ENCODE measurements at places on chromosomes 6 and 20.
A peak's percentile ranks its signal among the peaks of the same experiment; 100 is the strongest.

DNA sequence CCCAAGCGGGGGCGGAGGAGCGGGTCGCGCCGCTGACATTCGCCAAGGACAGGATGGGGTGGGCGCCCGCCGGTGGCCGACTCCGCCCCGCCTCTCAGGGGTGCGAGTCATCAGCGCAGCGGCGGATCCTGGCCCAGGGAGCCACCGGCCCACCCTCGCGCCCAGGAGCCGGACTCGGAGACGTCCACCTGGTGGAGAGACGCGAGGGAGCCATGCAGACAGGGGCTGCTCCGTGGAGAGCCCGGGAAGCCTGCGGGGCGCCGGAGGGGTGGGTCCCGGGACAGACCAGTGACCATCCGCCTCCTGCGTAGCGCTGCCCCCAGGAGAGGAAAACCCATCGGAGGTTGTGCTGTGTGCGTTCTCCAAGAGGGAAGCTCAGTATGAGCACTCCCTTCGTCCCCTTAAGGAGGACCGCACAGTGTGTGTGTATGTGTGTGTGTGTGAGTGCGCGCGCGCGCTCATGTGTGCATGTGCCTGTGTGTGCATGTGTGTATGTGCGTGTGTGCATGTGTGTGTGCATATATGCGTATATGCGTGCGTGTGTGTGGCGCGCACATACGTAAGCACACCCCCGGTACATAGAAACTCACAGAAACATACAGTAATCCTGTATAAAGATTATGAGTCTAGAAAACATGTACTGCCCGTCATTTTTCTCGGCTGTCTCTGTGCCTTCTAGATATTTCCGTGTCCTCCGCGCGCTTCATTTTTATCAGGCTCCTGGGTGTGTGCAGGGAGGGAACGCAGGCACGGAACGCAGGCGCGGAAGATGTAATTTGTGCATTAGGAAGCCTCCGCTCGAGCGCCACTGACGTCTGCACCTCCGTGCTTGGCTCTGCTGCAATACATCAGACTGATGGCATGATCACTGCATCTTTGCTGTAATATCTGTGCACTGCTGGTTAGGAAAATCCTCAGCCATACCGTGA is 158.9 kb downstream of the TBXT start:
- H3K27me3 ChIP-seq, result peaks cover 31% of the 10 kb centered on the region
- no peak overlapping the region for H3K27ac ChIP-seq
- H3K36me3 ChIP-seq, result no peaks in the 10 kb centered on the region
- DNase-seq, result no peak

- no peak for DNase-seq
- no peaks in the 10 kb centered on the region for H3K36me3 ChIP-seq
- peaks cover 5% of the 10 kb centered on the region for H3K4me1 ChIP-seq
- no peaks in the 10 kb centered on the region for H3K27me3 ChIP-seq
- H3K4me3 ChIP-seq, result no peak overlapping the region
These were observed 3.9 kb downstream of the DST start for GRCh38 chr6:56638760-56639159.

- no peaks in the 10 kb centered on the region for H3K36me3 ChIP-seq
- DNase-seq, result no peak
- no peak overlapping the region for H3K27ac ChIP-seq
- H3K4me1 ChIP-seq, result no peaks in the 10 kb centered on the region
These were observed 35.0 kb downstream of the LRRC1 start for GRCh38 chr6:53829698-53830221.

DNA sequence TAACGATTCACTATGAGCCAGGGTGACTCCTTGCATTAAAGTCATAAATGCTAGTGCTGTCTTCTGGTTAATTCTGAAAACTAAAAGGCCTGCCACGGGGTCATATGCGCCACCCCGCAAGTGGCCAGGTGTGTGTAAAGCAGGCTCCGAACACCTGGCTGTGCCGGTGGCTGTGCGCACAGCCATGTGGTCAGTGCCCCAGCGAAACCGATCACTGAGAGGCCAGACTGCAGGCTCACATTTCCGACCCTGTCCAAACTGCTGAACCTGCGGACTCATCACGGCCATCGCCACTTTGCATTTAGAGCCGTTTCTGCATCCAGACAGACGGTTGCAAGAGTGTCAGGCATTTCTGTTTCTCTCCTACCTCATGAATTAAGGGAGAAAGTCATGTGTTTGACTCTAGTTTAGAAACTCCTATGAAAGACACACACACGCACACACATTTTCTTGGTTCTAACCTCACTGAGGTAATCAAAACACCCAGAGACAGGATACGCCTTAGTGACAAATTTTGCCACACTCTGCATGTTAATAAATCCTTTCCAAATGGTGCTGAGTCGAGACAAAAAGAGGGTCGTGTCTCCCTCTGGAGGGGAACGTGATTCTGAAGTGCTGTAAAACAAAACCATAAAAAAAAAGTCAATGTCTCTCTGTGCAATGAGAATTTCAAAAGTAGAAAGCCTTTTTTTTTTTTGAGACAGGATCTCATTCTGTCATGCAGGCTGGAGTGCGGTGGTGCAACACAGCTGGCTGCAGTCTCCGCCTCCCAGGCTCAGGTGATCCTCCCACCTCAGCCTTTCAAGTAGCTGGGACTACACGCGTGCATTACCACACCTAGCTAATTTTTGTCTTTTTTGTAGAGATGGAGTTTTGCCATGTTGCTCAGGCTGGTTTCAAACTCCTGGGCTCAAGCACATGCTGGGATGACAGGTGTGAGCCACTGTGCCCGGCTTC is 31.0 kb upstream of the TCFL5 start:
- no peaks in the 10 kb centered on the region for H3K27me3 ChIP-seq
- peaks cover 53% of the 10 kb centered on the region for H3K36me3 ChIP-seq
- H3K4me1 ChIP-seq, result peaks cover 3% of the 10 kb centered on the region
- no peak overlapping the region for H3K27ac ChIP-seq
- H3K4me3 ChIP-seq, result no peak overlapping the region
- DNase-seq, result no peak

DNA sequence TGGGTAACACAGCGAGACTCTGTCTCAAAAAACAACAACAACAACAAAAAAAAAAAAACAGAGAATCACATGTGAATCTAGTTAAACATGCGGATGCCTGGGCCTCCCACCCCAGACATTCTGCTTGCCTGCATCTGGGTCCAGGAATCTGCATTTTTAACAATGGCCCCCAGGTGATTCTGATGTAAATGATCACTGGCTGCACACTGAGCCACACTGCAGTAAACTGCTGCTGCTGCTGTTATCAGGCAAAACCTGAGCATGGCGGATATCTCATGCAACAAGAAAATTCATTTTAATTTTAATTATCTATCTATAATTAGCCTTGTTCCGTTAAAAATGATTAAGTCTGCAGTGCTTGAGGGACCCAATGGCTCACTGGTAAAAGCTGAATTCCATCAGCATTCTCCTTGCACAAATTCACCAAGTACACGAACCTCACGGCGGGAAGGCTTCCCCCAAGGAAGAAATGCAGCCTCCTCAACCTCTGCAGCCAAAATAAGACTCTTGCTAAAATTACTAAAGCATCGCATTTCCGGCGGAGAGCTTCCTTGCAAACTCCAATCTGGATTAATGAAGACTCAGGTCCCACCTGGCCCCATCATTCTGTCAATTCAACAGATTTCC is 81.6 kb upstream of the SNX9 start:
- H3K27me3 ChIP-seq, result no peaks in the 10 kb centered on the region
- no peak for DNase-seq
- no peak overlapping the region for H3K4me3 ChIP-seq
- H3K4me1 ChIP-seq, result no peaks in the 10 kb centered on the region
- no peak overlapping the region for H3K27ac ChIP-seq
- no peaks in the 10 kb centered on the region for H3K36me3 ChIP-seq

- no peaks in the 10 kb centered on the region for H3K36me3 ChIP-seq
- no peaks in the 10 kb centered on the region for H3K27me3 ChIP-seq
- no peak overlapping the region for H3K4me3 ChIP-seq
- no peaks in the 10 kb centered on the region for H3K4me1 ChIP-seq
- no peak for DNase-seq
These were observed 12.4 kb upstream of the LRFN2 start for GRCh38 chr6:40599555-40599954.

DNA sequence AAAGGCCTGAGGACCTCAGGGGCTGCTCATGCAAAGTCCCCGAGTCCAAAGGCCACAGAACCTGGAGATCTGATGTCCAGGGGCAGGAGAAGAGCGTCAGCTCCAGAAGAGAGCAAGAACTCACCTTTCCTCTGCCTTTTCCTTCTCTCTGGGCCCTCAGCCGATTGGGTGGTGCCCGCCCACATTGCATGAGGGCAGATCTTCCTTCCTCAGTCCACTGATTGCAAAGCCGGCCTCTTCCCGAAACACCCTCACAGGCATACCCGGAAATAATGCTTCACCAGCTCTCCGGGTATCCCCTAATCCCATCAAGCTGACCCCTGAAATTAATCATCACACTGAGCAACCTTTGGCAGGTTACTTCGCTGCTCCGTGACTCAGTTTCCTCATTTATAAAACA is 33.4 kb downstream of the SPDEF start:
- H3K4me3 ChIP-seq, result no peak overlapping the region
- no peaks in the 10 kb centered on the region for H3K36me3 ChIP-seq
- H3K27ac ChIP-seq, result no peak overlapping the region
- H3K4me1 ChIP-seq, result no peaks in the 10 kb centered on the region
- H3K27me3 ChIP-seq, result no peaks in the 10 kb centered on the region
- no peak for DNase-seq

GRCh38 chr6:143339223-143339622 is 111.3 kb downstream of the ADAT2 start:
- no peaks in the 10 kb centered on the region for H3K4me1 ChIP-seq
- no peak overlapping the region for H3K27ac ChIP-seq
- no peaks in the 10 kb centered on the region for H3K27me3 ChIP-seq
- no peak overlapping the region for H3K4me3 ChIP-seq
- no peaks in the 10 kb centered on the region for H3K36me3 ChIP-seq

GRCh38 chr6:150253489-150253888 is 110.6 kb downstream of the PPP1R14C start:
- H3K36me3 ChIP-seq, result no peaks in the 10 kb centered on the region
- H3K4me1 ChIP-seq, result no peaks in the 10 kb centered on the region
- H3K27me3 ChIP-seq, result no peaks in the 10 kb centered on the region
- H3K27ac ChIP-seq, result no peak overlapping the region

GRCh38 chr6:145349950-145350510 is 385.3 kb downstream of the EPM2A start:
- no peak overlapping the region for H3K27ac ChIP-seq

GRCh38 chr6:36863670-36864540 is 10.7 kb downstream of the PPIL1 start:
- no peaks in the 10 kb centered on the region for H3K36me3 ChIP-seq
- H3K27ac ChIP-seq, result no peak overlapping the region
- no peak for DNase-seq
- H3K4me1 ChIP-seq, result no peaks in the 10 kb centered on the region
- H3K27me3 ChIP-seq, result no peaks in the 10 kb centered on the region

GRCh38 chr6:21171801-21172200 is 421.8 kb upstream of the SOX4 start:
- no peak overlapping the region for H3K27ac ChIP-seq
- no peak overlapping the region for H3K4me3 ChIP-seq
- no peaks in the 10 kb centered on the region for H3K36me3 ChIP-seq

DNA sequence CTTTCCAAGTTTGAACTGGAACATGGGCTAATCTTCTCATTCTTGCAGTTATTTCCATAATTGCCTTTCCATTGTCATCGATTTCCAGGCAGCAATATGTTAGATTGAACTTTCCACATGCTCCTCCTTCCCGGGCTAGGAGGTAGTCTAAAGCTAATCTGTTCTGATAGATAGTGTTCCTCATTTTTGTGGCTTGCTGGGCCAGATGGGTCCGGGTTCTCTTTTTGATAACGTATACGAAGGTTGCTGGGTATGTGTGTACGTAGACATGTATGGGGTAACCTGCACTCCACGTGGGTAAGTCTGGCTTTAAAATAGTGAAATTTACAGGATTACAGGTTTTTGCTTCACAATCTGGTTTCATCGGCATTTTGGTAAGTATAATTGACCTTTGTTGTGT is 14.0 kb upstream of the GMPR start:
- peaks cover 5% of the 10 kb centered on the region for H3K4me1 ChIP-seq
- no peak for DNase-seq
- no peaks in the 10 kb centered on the region for H3K36me3 ChIP-seq
- H3K27me3 ChIP-seq, result no peaks in the 10 kb centered on the region
- no peak overlapping the region for H3K27ac ChIP-seq

GRCh38 chr6:4133941-4134838 is 1.2 kb downstream of the ECI2 start:
- peak; percentile 25 for DNase-seq
- no peaks in the 10 kb centered on the region for H3K4me1 ChIP-seq
- peak overlapping the region; percentile 86 for H3K27ac ChIP-seq

DNA sequence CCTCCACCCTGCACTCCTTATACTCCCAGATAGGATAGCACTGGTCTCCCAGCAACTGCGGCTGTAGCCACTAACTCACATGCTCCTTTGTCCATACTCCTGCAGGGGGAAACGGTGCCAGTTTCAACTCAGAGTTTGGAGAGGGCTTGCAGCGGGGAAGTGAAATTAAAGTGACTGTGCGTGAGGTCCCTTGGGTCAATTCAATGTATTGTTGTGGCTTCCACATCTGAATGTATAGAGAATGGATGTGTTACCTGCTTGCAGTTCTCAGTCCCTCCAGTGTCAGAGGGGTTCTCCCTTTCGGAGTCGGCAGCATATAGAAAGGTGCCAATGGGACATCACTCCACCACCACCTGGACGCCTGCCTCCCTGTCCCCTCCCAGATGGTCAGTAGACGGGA is 93.6 kb upstream of the CNKSR3 start:
- H3K4me3 ChIP-seq, result no peak overlapping the region
- H3K4me1 ChIP-seq, result no peaks in the 10 kb centered on the region
- no peak overlapping the region for H3K27ac ChIP-seq

- H3K4me3 ChIP-seq, result no peak overlapping the region
- peak; percentile 22 for DNase-seq
- H3K4me1 ChIP-seq, result no peaks in the 10 kb centered on the region
- no peaks in the 10 kb centered on the region for H3K27me3 ChIP-seq
These were observed 46.3 kb downstream of the MCM8 start for GRCh38 chr20:5996765-5997164.

DNA sequence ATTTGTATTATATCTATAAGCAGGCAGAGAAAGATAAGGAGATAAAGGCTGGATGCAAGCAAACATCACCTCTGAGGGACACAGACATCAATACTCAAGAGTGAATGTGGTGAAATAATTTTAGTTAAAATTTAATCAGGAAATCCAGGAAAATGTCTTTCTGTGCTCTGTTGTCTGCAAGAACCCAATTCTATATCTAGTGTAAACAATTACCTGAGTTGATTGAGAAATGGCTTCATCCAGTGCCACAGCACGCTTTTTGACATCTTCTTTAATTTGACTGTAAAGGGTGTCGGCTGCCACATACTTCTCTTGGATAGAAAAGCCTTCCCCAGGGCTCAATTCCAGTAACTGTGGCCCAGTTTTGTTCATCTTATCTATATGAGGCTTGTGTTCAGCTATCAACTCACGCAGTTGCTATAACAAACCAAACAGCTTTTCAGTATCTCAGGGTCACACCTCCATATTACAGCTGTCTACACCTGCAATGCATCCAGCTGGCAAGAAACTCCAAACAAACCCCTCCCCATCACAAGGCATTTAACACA is 131.6 kb downstream of the DST start:
- no peaks in the 10 kb centered on the region for H3K27me3 ChIP-seq
- DNase-seq, result no peak
- no peaks in the 10 kb centered on the region for H3K36me3 ChIP-seq

- H3K4me3 ChIP-seq, result no peak overlapping the region
- no peaks in the 10 kb centered on the region for H3K27me3 ChIP-seq
- DNase-seq, result peak; percentile 62
- H3K27ac ChIP-seq, result no peak overlapping the region
These were observed 108.2 kb upstream of the GMDS start for GRCh38 chr6:2353412-2354137.
